Cortex of kidney (tissue), 1 donor: ENCODE measurements at places on chromosomes 1 and 21.

DNA sequence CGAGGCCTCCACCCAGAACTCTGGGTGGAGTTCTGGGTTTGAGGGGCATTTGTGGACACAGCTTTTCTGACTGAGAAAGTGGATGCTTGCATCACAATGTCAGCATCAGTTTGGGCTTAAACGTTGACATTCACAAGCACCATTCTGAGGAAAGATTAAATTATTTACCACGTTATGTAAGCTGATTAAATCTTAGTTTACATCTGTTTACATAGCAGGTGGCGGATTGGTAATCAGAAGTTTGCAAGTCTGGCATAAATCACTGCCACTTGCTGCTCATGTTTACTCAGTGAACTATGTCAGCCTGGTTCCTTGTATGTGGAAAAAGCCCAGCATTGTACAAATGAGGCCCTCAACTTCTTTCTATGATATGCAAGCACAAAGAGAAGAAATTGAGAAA lies 310.1 kb downstream of the PAPPA2 start:
- no peak for DNase-seq

GRCh38 chr1:169287280-169287679 lies 80.3 kb downstream of the NME7 start:
- no peak for DNase-seq

DNA sequence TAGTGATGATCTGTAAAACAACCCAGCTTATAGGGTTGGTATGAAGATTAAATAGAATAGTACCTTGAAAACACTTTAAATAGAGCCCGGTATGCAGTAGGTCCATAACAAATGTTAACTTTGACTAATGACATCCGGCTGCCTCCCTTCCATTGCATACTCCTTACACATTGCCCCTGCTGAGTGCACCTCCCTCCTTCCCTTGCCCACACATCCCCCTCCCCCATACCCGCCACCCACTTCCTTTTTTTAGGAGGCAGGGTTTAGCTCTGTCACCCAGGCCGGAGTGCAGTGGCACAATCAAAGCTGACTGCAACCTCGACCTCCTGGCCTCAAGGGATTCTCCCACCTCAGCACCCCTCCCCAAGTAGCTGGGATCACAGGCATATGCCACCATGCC lies 24.4 kb upstream of the ZC3H12A start:
- no peak for DNase-seq

- no peak for DNase-seq
Observed at GRCh38 chr1:17929224-17929623, 174.1 kb downstream of the ACTL8 start.

DNA sequence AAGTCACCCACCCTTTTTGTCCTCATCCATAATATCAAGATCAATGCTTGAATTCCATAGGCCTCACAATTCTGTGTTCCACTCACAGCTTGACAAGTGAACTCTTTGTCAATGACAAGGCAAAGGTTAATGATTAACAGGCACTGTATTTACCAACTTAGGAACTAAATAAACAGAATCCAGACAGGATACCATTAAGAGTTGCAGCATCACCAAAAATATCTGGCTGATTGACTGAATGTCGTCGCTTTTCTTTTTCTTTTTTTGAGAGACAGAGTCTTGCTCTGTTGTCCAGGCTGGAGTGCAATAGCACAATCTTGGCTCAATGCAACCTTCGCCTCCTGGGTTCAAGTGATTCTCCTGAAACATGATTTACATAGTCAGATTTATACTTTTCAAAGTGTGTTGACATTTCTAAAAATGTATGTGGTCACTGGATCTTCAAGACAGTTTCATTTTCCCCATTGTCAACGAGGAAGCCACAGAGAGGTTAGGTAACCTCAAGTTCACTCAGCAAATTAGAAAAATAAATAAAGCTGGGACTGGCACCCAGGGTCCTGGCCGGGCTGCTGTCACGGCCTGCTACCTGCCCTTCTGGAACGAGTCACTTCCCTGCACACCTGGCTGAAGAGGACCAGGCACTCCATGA lies 81.0 kb downstream of the PDE9A start:
- DNase-seq = no peak

DNA sequence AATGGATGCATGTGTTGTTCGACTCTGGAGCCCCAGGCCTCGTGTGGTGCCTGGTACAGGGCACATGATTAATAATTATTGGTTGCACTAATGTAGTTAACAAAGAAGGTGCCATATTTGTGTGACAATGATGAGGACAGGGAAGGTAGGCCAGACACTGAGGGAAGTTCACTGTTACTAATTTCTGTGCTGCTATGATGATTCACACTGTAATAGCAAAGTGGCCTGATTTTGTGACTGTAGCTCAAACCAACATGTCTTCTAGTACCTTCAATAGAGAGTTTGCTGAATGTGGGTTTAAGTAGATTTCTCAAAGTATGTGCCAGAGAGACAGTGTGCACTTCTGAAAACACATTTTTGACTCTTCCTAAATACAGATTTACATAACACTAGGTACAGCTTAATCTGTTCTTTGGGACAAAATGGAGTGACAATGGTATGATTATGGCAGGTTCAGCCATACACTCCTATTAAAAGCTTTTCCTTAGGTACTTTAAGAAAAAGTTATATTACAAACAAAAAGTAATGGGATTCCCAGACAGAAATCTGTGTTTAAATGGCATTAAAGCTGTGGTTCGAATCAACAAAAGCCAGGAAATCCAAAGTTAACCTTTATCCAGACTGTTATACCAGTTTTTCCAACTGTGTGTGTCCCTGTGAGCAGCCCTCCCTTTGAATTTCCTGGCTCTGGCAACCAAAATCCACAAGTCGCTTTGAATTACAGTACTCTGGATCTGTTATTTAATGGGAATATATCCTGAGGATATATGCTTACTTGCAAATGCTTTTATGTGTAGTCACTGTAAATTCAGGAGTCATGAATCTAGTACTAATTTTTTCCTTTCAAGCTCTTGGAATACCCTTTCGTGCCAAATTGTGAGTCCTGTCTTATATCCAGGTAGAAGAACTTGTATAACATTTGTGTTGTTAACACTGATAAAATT lies 277.1 kb upstream of the SGIP1 start:
- no peak for DNase-seq

- DNase-seq = no peak
Observed at GRCh38 chr1:156262461-156263287, 14.8 kb upstream of the PAQR6 start.

- no peak for DNase-seq
Observed at GRCh38 chr1:31930836-31931592, 7.2 kb downstream of the PTP4A2 start.

- DNase-seq = no peak
Observed at GRCh38 chr1:150808846-150809245, 786 bp upstream of the CTSK start.
